ENCODE measurements at places on chromosomes 7 and 10.

- DNase-seq: no peak
Measured at GRCh38 chr7:113784956-113785355, 133.9 kb downstream of the PPP1R3A start.

DNA sequence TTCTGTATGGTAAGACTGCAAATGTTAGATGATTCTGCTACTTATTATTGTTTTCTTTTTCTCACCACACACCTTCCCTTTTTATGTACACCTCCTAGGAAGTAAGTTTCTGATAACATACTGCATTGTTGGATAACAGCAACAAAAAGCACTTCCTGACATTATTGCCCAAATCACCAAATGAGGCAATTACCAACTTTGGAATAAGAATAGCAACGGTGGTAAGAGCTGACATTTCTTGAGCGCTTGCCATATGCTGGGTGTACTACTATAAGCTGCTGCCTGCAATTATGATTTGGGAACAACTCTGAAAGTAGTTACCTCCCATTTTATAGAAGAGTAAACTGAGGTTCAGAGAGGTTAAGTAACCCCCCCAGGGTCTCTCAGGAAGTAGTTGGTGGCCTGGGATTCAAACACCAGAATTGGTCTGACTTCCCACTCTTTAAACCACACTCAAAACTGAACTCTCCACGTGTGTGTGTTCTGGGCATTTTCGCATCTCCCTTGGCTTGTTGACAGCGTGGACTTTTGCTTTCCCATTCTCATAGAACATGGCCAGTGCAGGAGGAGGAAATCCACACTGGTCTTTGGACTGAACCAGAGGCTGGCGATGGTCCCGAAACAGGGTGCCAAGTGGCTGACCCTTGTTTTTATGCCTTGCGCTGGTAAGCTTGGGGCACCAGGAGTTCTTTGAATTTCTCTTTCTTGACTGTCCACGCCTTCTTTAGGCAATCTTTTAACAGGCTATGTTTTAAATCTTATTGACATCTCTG is 71.4 kb downstream of the TCF7L2 start:
- DNase-seq: no peak

GRCh38 chr7:77982926-77983550 is 184.5 kb downstream of the PHTF2 start:
- no peak for DNase-seq

- DNase-seq: no peak
Measured at GRCh38 chr7:34869057-34869456, 168.2 kb downstream of the DPY19L1 start.

GRCh38 chr7:135716677-135717238 is 11.2 kb downstream of the SLC13A4 start:
- no peak for DNase-seq

GRCh38 chr7:81725812-81726127 is 44.1 kb downstream of the HGF start:
- no peak for DNase-seq

DNA sequence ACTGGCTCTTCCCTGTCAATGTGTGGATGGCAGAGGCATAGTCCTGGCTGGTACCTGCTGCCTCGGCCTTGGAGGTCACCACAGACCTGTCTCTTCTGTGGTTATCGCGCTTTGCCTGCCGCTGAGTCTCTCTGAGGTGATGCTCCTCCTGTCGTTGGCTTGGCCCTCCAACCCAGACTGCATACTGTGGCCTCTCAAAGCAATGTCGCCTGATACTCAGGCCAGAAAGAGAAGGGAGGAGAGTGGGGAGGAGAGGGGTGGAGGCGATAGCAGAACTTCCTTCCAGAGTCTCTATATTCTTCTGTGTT is 133.2 kb upstream of the KCNMA1 start:
- no peak for DNase-seq

GRCh38 chr10:12704488-12704887 is 297.0 kb downstream of the CCDC3 start:
- DNase-seq: no peak
